ENCODE measurements at places on chromosomes 7 and 10.

DNA sequence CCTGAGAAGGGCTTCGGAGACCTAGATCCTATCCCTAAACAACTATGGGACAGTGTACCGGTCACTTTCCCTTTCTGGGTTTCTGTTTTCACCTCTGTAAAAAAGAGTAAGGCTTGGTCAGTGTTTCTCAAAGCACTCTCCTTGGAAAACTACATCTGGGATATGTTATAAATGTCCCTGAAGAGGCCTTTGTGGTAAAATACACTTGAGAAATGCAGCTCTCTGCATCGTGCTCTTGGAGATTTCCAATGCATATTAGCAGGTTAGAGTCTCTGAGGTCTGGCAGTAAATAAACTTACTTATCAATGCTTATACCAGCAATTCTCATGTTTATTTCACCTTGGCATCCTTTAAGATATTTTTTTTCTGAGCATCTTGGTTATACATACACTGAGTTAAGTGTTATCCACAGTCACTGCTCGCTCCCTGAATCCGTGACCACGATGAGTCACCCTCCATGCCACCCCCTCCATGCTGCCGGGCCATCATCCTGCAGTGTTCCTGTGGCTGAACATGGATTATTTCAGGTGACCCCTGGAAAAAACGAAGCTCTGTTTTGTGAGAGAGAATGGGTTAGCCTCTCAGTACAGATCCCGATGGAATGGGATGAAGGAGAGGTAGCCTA is 3.3 kb upstream of the TBXAS1 start:
- DNase-seq = peak; percentile 45

- peak; percentile 83 for DNase-seq
Observed at GRCh38 chr10:20622531-20623211, 274.4 kb downstream of the NEBL start.

DNA sequence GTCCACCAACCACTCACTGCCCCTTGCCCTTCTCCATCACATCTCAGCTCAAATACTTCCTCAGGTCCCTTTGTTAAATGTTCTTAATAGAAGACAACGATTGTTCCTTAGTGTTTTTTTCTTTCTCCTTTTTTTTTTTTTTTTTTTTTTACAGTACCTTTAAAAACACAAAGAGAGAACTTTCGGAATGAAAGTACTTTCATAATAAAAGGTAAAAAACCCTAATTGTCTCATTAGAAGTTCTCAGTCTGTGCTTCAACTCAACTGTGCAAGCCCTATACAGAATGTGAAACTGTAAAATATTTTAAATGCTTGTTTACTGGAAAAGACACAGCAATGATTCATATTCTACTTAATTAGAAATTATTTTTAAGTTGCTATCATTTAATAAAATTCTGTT is 29.4 kb downstream of the TSPAN12 start:
- DNase-seq = no peak

DNA sequence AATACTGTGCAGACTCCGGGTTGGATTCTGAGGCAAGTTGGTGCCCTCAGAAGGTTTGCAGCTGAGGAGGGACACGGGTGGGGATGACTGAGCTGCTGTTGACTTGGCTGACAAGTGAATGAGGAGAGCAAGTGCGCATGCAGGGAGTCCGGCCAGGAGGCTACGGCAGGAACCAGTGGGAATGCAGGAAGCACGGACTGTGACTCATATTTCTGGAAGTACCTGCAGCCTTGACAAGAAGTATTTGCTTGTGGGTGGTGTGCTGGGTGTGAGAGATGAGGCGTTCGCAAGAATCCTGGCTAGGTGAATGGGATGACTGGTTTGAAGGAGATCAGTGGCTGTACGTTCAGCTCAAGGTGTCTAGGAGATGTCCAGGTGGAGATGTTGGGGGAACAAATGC is 30.8 kb upstream of the FXYD4 start:
- DNase-seq = no peak

DNA sequence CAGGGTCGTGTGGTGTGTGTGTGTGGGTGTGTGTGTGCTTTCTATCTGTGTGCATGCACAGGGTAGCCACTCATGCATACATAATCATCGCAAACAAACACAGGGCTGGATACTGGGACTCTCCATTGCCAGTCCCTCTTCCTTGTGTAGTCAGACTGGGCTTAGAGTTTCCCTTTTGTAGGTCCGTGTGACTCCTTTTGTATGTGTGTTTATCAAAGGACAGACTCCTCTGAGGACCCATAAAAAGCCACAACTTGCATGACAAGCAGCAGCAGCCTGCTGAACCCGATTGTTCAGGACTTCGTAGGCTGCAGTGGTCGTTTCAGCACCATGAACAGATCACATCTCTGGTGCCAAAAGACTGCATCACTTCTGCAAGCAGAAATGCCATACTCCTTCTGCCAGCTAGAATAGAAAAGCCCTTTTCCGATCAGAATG is 895 bp downstream of the VSTM2A start:
- no peak for DNase-seq

Data from fibroblast of upper back skin (primary cell).